Stimulated activated CD8-positive, alpha-beta memory T cell treated with anti-CD3 and anti-CD28 coated beads, Interleukin-7, amount 100 ng/mL, for 1 hour (primary cell): ENCODE measurements at places on chromosomes 6 and 20.

GRCh38 chr6:18680842-18681241 lies 293.7 kb downstream of the RNF144B start:
- DNase-seq = no peak

DNA sequence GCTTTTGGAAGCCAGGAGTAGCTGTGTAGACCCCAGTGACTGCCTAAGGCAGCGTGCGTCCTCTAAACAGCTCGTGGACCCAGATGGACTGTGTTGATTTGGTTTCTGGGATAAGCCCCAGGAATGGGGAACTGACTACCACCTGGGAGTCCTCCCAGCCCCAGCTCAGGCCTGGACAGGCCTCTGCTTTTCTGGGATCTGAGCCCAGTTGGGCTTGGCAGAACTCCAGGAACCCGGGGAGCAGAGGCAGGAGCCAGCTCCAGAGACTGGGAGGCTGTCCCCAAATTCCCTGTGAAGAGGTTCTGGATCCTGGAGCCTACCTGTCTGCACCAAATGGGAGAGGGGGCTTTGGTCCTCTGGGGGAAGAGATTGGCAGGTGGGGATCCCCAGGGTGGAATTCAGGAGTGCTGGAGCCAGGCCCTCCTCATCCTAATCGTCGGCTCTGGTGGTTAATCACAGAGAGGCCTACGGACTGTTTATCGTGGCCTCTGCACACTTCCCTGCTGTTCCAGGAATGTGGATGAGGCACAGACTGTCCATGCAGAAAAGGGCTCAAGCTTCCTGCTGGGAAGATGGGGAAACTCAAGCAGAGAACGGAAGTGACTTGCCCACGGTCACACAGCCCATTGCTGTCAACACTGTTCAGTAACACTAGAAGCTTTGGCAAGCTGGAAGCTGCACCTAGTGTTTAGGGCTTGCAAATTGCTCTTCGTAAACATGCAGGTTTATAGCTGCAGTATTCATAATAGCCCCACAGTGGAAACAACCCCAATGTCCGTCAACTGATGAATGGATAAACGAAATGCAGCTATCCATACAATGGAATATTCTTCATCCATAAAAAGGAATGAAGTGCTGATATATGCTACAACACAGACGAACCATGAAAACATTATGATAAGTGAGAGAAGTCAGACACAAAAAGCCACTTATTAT lies 100.6 kb downstream of the KCNB1 start:
- DNase-seq = no peak

DNA sequence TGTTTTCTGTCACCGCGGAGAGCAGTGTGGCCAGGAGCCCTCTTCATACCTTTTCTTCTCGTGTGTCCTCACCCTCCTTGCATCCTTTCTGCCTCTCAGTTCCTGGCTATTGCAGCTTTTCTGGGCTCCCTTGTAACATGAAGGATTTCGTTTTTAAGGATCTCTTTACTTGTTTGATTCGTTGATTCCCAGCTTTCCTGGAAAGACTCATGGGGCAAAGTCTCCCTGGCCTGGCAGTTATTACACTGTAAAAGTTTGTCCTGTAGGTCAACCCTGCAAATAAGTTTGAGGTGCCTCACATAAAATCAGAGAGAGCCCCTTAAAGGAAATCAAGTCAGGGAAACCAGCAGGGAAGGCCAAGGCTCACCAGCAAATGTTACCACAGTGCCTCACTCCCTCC lies 70.1 kb downstream of the ISM1 start:
- no peak for DNase-seq

DNA sequence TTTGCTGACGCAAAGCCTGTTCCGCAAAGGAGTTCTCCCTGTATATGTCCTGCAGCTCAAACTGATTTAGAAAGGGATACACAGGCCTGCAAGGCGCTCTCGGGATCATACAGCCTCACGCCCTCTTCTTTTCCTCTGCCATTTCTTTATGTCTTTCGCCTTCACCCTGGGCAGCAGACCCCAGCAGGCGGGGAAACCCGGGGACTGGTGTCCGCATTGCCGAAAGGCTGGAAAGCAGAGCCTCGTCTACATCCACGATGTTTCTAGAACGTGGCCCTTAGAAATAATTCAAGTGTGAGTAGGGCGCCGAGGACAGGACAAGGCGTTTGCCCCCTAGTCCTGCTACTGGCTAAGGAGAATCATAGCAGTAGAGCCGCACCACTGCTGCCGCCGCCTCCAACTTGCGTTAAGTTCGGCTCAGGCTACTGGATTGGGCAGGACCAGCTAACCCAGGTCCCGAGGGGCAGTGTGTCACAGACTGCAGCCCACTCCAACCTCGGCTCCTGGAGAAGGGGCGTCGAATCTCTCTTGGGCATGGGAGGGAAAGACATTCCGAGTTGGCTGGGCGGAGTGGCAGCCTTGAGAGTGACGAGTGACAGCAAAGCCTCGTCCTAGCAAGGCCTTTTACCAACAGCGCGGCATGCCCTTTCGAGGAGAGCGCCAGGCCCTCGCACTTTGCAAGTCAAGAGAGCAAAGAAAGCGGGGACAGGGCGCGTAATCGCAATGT lies 2.6 kb upstream of the TBX18 start:
- DNase-seq = no peak

DNA sequence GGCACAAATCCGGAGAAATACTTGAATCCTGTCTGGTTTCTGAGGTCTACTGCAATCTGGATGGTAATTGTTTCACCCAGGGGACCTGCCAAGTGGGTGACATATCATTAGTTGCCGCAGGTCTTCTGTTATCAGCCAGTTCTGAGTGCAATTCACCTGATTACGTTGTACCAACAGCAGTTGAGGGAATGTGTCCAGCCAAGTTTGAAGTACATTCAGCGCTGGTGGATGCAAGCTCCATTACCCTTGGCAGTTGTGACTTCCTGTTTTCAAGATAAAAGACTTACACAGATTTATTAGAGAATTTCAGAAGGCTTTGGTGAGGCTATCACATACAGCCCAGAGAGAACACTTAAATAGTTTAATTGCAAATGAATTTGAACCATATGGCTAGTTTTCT lies 42.8 kb downstream of the FNDC1 start:
- DNase-seq = no peak

DNA sequence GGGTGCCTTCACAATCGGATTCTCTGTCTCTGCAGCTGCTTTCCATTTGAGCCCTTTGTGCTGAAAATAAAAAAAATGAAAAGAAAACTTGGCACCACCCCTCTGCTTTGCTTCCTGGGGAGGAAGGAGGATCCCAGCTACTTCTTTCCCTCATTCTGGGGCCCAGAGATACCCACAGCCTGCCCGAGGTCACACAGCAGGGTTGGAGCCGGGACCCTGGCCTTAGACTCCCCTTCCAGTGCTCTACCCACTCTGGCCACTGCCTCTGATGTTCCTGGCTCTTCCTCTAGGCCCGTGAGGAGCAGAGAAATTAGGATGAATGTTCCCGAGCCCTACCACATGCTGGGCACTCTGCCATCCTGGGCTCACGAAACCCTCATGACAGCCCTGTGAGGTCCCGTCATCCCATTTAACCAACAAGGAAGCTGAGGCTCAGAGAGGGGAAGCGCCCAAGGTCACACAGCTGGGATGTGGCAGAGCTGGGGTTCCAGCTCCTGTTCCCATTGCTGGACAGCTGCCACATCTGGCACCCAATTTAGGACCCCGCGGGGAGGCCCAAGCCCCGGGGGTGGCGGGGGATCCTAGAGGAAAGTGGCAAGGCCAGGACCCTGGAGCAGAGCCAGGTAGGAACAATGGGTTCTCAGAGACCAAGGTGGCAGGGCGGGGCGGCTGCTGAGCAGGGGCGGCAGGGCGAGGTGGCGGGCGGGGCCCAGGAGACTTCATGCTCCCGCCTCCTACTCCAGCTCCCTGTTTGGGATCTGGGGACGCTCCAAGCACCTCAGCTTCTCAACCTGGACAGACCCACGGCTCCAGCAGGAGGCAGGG lies 76.6 kb downstream of the CEBPB start:
- DNase-seq = no peak

DNA sequence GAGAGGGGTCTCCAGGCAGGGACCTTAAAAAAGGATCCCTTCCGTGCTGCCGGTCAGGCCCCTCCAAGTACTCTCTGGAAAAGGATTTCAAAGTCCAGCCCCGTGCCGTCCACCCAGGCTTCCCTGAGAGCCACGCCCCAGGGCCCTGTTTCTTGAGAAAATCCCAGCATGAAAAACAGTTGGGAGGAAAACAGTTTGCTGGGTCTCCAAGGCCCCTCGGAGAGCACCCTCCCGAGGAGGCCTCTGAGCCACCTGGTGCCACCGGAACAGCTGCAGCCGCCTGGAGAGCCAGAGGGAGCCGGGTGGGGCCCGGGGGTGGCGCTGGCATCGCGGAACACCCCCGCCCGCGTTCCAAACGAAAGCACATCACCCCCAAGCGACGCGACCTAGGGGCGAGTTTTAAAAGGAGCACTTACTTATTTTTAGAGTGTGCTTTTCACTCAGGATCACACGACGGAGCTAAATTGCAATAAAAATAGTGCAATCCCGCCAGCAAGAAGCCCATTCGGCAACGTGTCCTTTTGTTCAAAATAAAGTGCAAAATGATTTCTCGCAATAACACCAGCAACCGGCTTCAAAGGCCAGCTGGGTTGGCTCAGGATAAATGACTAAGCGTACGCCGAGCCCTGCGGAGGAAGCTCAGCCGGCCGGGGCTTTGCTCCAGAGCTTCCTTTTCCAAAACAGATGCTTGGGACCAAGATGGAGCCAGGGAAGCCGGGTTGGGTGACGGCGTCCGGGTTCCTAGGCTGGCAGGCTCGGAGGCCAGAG lies 64.2 kb downstream of the YTHDF1 start:
- DNase-seq = no peak

DNA sequence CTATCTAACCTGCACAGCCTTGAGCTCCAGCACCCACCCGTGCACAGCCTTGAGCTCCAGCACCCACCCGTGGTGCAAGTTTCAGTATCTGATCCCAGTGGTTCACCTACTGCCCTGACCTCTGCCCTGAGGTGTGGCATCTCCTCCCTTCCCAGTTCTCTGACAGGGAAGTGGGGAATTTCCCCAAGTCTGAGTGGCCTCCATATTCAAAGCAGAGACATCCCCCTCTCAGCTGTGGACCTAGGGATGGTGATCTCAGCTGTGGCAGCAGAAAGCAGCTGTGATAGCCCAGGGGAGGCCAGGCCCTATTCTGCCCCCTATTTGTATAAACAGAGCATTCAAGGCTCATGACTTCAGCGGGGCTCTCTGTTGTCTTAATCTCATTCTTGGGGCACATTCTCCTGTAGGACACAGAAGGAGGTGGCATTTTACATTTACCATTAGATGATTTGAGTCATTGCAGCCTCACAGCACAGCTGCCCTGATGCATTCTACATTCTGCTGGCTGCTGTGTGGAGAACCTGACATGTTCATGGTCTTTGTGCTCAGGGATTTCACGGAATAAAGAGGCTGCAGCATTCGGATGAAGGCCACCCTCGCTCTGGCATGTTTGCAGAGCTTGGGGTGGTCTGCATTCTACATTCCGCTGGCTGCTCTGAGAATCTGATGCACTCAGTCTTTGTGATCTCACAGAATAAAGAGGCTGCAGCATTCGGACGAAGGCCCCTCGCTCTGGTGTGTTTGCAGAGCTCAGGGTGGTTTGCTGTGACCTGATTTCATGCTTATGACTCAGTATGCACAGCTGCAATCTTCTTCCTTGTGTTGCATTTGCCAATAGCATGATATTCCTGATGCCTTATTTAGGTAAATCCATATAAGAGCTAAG lies 16.9 kb downstream of the GPR31 start:
- DNase-seq = no peak

DNA sequence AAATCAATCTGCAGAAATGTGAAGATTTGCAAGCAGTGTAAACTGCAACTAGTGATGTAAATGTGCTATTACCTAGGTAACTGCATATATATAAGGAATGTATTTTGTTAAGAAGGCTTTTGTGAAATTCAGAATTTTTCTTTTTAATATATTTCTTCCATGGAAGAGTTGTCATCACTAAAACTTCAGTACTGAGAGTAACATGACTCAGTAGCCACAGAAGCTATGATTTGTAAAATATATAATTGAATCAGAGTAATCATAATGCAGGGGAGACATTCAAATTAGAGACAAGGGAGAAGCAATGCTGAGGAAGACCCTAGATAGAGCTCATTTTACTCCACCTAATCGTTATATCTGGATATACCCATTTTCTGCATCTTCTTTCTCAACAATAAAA lies 141.7 kb downstream of the ADGRG6 start:
- no peak for DNase-seq

- no peak for DNase-seq
Measured at GRCh38 chr6:10633216-10633615, 61.2 kb downstream of the C6orf52 start.

DNA sequence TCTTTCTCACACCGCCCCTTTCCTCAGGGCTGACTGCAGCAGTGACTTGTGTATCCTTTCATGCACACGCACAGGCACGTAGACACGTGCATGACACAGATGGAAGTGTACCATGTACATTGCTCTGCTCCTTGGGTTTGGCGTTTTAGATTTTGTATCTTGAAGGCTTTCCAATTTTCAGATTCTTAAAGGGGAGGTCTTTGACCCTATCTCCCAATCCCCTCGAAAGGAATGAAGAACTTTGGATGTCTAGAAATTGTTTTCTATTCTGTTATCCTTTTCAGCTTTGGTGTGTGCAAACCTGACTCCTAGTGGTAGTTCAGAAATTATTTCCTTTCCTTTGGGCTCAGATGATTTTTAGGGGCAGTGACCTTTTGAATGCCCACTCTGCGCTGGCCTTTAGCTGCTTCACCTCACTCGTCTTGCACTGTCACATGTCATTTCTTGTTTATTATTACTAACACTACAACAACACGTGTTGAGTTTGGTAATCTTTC lies 63.0 kb downstream of the HIVEP1 start:
- DNase-seq = no peak
